ENCODE measurements at places on chromosomes 16 and 17. TPM values are rescaled to one million over a fixed set of nuclear protein-coding genes. Genes with fewer than 3 reads are reported as not detected.

TOX3 gene
- total RNA-seq, result not detected

DBF4B gene
- total RNA-seq, result 7.2 TPM

SPAG7 gene
- total RNA-seq, result 79.4 TPM

SLC6A2 gene
- total RNA-seq, result not detected

SPNS2 gene
- total RNA-seq, result 0.70 TPM

CSH1 gene
- not detected for total RNA-seq

SRSF1 gene
- total RNA-seq, result 161 TPM

ODAD4 gene
- total RNA-seq, result 0.99 TPM

KRT27 gene
- total RNA-seq, result not detected

- no peak for DNase-seq
Measured at GRCh38 chr17:8504460-8505207, 69.0 kb downstream of the NDEL1 start.

GRCh38 chr16:14500791-14501190 lies 129.3 kb downstream of the PARN start:
- no peak for DNase-seq

DNA sequence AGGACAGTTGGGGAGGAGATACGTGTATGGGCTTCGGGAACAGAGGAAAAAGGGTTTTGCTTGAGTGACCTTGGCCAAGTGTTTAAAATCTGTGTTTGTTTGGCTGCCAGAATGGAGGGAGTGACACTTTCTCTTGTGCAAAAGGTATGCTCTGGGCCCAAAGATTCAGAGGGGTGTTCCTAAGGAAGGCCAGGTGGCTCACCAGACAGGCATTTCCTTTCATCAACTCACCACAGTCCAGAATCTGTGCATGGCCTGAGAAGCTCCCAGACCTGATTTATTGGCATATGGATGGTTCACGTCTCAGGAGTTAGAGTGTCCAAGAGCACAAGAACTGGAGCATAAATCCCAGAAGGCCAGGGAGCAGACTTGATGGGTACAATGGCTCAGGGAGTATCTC lies 53.4 kb upstream of the NLK start:
- DNase-seq, result no peak

DNA sequence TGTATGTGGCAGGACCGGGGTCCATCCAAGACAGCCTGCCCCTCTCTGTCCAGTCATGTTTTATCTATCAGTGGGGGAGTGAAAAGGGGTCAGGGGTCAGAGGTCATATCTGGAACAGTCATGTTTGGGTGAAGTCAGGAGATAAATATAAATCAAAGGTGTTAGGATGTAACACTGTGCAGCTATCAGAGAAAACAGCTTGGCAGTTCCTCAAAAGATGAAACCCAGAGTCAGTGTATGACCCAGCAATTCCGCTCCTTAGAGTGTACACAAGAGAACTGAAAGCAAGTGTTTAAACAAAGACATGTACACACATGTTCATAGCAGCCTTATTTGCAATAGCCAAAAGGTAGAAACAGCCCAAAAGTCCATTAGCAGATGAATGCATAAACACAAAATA lies 361.3 kb downstream of the FOXL1 start:
- DNase-seq, result no peak

GRCh38 chr17:27746881-27747280 lies 53.4 kb downstream of the NOS2 start:
- DNase-seq, result no peak

DNA sequence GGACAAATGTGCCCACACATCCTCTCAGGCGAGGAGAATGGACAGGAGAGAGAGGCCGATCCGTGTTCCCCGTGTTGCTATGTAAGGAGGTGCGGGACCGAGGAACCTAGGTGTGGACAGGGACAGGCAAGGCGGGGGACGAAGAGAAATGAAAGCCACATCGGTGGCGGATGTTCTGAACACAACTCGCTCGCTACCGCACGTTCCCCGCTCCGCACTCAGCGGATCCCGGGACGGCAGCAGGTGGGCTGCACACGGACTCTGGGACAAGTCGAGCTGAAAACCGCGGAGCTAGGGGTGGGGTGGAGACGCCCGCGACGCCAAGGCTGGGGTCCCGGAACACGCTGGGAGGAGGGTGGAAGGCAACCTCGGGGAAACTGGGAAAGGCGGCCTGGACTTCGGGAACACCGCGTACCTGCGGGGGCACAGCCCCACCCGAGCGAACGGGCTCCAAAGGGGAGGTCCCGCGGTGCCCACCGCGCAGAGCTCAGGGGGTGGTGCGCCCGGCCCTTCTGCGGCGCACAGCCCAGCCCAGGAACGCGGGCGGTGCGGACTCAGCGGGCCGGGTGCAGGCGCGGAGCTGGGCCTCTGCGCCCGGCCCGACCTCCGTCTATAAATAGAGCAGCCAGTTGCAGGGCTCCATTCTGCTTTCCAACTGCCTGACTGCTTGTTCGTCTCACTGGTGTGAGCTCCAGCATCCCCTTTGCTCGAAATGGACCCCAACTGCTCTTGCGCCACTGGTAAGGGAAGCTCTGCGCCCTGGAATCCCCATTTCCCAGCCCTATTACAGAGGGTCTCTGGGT lies at the start of gene MT1E:
Gene MT1E (plus strand): TSS at position 642 of the 803 bp plus-strand sequence. CDS start 71 bp downstream, at position 713.
- DNase-seq, result no peak

DNA sequence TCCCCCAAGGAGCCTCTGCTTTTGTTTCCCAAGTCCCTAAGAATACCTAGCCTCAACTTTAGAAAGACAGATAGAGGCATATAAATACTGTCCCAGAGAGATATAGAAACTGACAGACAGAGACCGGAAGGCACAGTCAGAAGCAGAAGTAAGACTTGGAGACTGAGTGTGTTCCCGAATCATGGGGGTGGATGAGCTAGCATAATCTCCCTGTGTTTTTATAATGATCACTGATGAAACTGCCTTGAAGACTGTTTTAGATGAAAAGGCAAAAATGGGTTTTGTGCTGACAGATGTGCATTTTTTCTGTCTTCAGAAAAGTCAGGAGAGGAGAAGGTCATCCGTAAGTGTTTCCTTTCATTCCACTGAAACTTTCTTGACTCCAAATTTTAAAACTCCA lies 8.3 kb upstream of the PSMD3 start:
- no peak for DNase-seq

DNA sequence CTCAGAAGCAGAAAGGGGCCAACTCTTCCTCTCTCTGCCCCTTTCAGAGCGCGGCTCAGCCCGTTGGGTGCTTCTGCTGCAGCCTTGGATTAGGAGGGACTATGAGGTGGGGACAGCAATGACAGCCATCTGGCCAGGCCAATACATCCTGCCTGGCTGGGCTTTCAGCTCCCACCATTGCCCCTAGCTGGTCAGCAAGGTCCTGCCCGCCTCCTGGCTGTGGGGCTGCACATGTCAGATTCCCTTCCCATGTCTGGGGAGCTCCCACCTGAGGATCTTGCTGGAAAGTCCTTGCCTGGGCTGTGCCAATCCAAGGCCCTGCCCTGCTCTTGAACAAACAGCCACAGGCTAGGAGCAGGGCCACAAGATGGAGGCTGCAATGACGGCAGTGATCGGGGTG lies 8.3 kb downstream of the TRIM65 start:
- no peak for DNase-seq

- DNase-seq, result no peak
Measured at GRCh38 chr17:32519228-32520103, 32.7 kb downstream of the CDK5R1 start.

DNA sequence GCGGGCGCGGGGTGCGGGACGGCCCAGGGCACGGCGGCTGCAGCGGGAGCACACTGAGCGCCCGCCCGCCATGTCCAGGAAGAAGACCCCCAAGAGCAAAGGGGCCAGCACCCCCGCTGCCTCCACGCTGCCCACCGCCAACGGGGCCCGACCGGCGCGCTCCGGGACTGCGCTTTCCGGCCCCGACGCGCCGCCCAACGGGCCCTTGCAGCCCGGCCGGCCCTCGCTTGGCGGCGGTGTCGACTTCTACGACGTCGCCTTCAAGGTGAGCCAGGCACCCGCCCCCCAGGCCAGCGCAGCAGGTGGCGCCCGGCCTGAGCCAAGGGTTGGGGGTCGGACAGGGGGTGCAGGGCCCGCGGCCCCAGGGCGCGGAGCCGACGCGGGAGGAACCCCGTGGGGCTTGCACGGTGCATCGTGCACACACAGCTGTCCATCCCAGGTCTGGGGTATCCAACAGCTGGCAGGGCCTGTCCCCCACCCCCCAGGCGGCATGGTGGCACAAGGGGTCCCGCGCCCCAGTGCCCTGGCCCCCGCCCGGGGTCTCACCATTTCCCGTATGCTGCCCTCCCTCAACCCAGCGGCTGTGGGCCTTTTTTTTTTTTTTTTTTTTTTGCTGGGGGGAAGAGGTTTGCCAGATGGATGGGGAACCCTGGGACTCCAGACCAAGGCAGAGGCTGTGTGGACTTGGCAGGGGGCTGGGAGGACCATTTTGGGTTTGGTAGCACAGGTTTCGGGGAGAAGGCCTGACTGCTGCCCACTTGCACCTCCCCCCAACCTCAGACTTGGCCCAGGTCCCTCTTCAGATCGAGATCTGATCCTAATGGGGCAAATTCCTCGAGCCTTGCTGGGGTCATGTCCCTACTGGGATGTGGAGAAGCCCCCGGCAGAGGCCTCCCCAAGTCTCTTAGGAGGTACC lies 547 bp downstream of the RAB26 start:
- DNase-seq, result no peak

GRCh38 chr17:56486732-56487131 lies 106.8 kb upstream of the NOG start:
- DNase-seq, result no peak

DNA sequence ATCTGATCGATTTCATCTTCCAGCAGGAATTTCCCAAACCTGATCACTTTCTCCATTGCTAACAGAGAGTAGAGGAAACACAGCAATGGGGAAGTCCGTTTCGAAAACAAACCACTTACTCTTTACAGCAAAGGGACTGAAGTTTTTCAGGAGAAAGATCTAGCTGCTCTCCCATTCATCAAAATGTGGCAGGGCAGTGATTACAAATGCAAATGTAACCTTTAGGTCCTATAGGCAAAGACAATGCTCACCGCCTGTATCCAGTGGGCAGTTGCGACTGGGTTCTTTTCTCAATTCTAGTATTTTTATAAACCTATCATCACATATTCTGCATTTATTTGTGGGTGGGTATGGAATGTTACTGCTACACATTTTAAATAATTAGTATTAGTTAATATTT lies 218.0 kb upstream of the ZFHX3 start:
- no peak for DNase-seq

GRCh38 chr16:84839054-84839453 lies 19.3 kb downstream of the CRISPLD2 start:
- no peak for DNase-seq

- peak; percentile 83 for DNase-seq
Measured at GRCh38 chr16:87464691-87465300, 28.0 kb downstream of the ZCCHC14 start.

GRCh38 chr17:72472106-72472505 lies 351.3 kb downstream of the SOX9 start:
- DNase-seq, result no peak

DNA sequence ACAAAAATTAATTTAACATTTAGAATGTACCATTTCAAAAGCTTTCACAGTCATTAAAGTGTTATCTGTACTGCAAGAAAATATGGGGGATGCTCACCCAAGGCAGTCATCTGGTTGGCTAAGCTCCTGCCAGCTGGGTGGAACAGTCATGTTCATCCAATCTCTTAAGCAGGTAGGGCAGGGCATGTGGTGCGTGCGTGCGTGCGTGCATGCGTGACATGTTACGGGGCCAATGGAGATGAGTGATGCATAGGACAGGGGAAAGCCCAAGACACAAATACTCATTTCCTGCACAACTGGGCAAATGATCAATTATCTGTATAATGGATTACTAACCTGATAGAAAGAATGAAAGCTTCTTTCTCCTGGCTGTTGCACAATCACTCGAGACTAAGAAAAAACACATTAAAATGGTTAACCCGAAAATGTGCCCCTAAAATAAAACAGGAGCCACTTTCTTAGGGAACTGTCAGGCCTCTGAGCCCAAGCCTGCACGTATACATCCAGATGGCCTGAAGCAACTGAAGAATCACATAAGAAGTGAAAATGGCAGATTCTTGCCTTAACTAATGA lies 104.4 kb downstream of the MYO1D start:
- no peak for DNase-seq

DNA sequence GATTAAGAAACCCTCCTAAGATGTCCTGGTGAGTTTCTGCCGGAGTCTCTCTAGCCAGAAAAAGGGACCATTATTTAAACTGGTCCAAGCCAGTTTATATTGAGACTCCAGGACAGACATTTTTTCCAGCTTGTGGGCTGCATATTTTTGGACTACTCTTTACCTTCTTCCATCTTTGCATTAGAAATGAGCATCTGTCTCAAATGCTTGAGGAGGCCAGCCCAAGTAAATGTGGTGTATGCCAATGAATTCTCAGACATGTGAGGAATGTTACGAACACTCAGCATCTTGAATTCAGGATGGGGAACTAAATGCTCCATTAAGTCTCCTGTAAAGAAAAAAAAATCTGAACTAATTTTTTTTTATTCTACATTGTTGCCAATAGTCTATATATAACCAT lies 18.4 kb downstream of the TUBD1 start:
- DNase-seq, result no peak

DNA sequence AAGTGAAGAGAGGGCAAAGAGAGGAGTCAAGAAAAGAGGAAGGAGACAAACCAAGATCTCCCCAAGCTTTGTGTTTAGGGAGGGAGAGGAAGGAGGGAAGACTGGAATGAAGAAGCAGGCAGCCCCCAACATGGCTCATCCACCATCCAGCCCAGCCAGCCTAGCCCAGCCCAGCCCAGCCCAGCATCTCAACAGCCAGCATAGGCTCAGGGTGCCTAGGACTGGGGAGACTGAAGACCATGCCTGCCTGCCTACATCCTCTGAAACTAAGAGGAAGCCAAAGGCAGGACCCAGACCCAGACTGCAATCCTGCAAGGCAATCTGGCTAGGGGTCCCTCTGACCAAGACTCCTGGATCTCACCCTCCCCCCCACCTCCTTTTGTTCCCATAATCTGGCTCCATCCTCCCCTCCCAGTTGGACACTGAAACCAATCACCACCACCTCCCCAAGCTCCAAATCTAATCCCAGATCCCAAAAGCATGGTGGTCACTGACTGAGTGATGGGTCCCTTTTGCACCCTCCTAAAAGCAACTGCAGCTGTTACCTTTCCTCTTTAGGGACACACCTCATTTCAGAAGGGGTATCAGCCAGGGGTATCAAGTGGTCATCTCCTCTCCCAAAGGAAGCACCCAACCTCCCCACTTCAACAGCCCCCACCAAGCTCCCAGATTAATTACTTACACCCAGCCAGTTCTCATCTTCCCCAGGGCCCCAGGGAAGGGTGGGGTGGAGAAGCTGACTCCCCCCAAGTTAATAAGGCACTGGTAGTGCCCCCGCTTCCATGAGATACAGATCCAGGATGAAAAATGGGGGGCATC lies 1.2 kb downstream of the HDAC5 start:
- no peak for DNase-seq

DNA sequence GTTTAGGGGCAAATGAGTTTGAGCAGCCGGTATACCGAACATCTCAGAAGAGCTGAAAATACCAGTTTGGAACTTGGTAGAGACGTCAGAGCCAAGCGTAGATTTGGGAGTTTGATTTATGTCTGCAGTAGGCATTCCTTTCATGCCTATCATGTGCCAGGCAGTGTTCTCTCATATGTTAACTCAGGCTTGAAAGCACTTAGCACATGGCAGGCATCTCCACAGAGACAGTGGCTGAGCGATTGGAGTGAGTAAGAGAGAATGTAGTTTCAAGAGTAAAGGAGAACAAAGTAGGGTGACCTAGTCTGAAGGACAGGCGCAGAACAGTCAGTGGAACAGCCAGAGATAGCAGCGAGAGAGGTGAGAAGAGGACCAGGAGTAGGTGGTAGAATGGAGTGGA lies 207.0 kb downstream of the FTO start:
- DNase-seq, result no peak

GRCh38 chr16:12775656-12776236 lies 27.9 kb downstream of the CPPED1 start:
- no peak for DNase-seq

- DNase-seq, result no peak
Measured at GRCh38 chr16:88694221-88695087, 8.1 kb upstream of the SNAI3 start.

GRCh38 chr17:82831818-82832200 lies 8.0 kb downstream of the ZNF750 start:
- DNase-seq, result peak; percentile 76

Measured in chondrocyte (in vitro differentiated cells).